ENCODE measurements at places on chromosomes 5 and 9. TPM values are rescaled to one million over a fixed set of nuclear protein-coding genes. Genes with fewer than 3 reads are reported as not detected.

The CCNJL gene
- total RNA-seq: not detected

The RNF183 gene
- not detected for total RNA-seq

The TMOD1 gene
- 3.7 TPM for total RNA-seq

The SLC36A3 gene
- total RNA-seq: not detected

The FOXD4 gene
- 0.32 TPM for total RNA-seq

The SLCO6A1 gene
- not detected for total RNA-seq

The BAAT gene
- 0.15 TPM for total RNA-seq

The GLRA1 gene
- total RNA-seq: not detected

The ADAMTS6 gene
- total RNA-seq: 1.5 TPM

Measured in CD4-positive, CD25-positive, alpha-beta regulatory T cell (primary cell).